Renal pelvis (tissue), 12 donors: ENCODE measurements at places on chromosomes 4 and X. TPM values are rescaled to one million over a fixed set of nuclear protein-coding genes. Genes with fewer than 3 reads are reported as not detected.

DNA sequence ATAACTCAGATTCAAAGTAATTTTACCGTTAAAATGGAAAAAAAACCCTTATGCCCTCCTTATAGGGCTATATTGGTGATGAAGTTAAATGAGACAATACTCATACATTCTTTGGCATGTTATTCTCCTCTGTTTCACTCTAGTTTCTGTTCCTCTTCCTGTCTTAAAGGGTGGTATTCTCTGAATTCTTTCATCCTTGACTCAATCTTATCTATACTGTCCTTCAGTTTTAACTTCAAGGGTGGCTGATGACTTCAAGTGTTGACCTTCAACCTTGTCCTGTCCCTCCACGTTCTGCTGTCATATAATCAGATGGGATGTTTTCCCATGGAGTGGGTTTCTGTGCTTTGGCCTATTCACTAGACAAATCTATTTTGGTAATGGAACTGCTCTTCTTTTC, 44.0 kb downstream of the ZNF518B start:
- DNase-seq = no peak

- no peak for DNase-seq
Measured at GRCh38 chrX:136055651-136056221, 70.5 kb downstream of the SLC9A6 start.

DNA sequence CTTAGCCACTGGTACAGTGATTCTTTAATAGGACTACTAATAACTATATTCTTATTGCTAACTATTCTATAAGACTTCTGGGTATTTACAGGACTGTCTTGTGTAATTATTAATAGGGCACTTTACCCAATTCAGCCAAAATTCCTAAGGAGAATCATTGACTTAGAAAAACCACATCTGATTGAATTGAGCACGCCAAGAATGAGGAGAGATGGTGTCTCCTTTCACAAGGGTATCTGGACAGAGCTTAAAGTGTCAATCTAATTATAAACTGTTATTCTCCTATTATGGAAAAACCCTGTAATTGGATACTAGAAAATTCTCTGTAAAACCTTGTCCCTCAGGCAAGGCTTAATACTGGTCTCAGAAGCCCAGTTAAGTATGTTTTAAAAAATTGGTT, 111.1 kb upstream of the TLL1 start:
- DNase-seq = peak; percentile 15

DNA sequence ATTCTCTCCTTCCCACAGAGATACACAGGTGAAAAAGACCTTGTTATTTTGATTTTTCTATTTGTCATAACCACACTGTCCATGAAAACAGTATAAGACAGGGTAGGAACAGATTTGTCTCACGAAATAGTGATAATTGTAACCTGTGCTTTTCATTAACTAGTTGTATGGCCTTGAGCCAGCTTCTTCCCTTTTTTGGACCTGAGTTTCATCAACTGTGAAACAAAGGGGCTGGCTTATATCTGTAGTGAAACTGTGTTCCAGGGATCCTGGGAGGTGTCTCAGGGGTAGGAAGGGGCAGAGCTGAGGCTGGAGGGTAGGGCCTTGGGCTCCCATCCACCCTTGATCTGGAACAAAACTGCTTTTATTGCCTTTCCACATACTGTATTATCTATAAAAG, 50.9 kb downstream of the MED28 start:
- DNase-seq = no peak

DNA sequence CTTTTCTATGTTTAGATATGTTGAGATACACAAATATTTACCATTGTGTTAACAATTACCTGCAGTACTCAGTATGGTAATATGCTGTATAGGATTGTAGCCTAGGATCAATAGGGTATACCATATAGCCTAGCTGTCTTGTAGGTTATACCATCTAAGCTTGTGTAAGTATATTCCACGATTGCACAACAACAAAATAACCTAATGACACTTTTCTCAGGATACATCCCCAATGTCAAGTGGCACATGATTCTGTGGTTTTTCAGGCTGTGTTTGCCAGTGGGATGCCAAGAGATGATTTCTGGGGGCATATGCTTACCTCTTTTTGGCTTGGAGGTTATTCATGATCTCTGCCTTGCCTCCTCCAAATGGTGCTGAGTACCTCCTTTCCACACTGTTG, 247.2 kb upstream of the CENPE start:
- no peak for DNase-seq

DNA sequence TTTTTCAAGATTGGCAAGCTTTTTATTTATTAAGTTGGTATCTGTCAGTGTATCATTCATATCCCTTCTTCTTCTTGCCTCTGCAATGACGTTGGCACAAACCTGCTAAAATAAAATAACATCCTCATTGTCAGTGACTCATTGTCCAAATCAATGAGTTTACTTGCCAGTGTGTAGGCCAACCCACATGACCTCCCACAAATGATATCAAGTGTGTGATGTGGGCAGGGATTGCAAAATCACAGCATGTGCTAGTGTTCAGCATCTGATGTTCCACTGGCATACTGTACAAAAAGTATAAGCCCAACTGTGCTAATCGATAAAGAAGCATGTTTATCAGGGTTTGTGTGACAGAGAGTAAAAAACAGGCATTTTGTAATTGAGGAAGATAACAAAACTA, 25.5 kb downstream of the GPAT3 start:
- DNase-seq = no peak

- DNase-seq = no peak
Measured at GRCh38 chrX:54530357-54530900, 410 bp downstream of the GNL3L start.

DNA sequence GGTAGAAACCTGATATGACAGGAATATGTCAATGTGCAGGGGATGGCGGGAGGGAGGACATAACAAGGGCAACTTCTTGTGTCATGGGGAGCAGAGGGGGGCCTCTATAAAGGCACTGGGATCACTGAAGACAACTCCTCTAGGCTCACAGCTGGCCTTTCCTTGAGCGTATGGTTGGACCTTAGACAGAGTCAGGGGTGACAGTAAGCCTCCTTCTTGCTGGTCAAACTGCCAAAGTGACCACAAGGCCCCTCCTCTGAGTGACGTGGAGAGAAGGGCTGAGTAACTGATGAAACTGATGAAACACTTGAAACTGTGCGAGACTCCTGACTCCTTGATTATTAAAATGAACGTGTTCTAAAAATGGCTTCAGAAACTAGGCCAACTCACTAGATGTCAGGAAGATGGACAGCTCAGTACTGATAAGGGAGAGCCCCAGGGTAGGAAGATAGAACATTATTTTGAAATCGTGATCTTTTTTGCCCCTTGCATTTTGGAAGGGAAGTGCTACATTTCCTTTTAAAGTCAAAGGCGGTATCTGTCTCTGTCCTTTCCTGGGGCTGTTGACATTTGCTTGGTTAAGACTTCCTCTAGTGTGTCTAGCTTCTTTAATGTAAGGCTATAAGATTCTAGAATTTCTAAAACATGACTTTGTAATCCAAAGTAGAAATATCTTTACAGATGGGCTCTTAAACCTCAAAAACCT, 1.6 kb downstream of the RAB33A start:
- DNase-seq = no peak

GRCh38 chr4:74890341-74890740, 42.6 kb upstream of the PARM1 start:
- DNase-seq = no peak

DNA sequence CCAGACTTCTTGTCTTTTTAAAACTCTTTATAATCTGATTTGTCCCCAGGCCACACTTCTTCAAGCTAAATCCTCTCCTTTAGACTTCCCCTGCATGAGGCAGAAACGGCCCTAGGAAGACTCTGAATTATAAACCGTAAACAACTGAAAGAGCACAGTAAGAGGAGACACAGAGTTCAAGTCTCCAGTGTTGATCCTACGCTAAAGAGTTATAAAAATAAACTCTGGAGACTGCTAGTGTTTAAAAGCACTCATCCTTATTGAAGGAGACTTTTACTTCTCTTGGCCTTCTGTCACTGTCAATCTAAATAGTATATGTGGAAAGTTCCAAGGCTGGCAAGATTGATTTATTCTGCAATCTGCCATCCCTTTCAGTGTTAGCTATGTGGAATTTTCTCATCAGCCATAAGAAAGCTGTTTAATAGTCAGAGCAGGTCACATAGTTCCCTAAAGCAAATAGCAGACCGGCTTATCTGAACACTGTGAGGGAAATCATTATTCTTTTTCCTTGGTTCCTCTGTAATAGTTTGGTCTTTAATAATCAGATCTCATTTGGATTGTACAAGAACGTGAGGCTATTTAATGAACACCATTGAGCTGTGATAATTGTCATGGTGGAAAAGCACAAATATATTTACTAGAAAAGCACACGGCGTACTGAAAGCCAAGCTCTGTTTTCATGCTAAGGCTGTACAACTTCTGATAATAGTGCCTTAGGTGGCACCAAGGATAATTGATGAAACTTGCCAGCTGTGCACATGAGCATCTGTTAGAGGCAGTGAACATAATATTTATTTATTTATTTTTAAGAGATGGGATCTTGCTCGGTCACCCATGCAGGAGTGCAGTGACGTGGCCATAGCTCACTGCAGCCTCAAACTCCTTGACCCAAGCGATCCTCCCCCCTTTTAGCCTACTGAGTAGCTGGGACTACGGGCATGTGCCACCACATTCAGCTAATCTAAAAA, 157.7 kb downstream of the CEP135 start:
- peak; percentile 29 for DNase-seq

GRCh38 chrX:17039826-17040225, 93.4 kb downstream of the REPS2 start:
- no peak for DNase-seq

DNA sequence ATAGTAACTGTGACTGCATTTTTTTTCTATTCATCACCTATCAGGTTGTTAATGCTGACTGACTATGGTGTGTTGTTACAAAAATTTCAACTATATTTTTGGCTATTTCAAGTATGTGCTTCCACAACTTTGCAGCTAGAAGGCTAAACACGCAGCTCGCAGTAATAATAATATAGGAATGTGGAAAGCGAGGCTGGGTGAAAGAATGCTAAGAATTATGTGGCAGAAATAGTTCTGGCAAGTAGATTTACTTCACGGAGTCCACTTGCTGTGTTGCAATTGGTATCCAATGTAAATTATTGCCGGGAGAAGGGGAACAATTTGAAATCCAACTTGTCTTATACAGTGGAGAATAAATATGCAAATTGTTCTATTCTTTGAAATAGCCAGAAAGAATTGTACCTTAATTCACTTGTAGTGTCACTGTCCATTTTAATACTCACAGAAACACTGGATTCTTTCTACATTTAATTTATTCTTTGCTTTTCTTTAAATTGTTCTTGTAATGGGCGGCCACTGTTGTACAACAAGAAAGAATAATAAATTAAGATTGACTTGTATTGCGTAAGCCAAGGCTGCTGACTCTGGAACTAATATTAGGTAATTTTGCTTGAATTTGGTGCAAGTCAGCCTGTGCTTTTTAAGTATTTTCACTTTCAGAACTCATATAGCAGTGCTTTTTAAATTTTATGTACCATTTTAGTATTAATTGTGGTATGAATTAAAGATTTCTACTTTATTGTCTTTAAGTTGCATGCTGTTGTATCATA, 154.9 kb downstream of the FRMPD4 start:
- DNase-seq = no peak

- DNase-seq = no peak
Measured at GRCh38 chr4:174550541-174550940, 28.3 kb upstream of the HPGD start.

GRCh38 chrX:104112326-104112951, at the start of gene ZCCHC18:
ZCCHC18 (plus strand) TSS chrX:104112523; CDS start chrX:104114112, 1,589 bp downstream.
- peak; percentile 66 for DNase-seq

DNA sequence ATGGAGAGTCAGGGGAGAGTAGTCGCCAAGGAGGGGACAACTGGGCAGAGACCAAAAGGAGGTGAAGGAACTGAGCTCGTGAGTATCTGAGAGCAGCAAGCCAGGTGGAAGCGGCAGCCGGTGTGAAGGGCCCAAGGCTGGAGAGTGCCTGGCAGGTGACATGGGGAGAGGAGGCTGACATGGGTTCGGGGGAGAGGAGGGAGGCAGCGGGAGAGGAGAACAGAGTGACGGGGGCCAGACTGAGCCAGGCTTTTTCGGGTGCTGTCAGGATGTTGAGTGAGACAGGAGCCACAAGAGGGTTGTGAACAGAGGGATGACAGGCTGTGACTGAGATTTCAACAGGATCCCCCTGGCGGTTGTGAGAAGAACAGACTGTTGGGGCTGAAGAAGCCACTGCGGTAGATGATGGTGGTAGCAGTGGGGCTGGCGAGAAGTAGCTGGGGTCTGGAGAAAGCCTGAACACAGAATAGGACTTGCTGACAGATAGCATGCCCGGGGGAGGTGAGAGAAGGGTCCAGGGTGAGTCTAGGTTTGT, 5.7 kb downstream of the ELK1 start:
- no peak for DNase-seq

DNA sequence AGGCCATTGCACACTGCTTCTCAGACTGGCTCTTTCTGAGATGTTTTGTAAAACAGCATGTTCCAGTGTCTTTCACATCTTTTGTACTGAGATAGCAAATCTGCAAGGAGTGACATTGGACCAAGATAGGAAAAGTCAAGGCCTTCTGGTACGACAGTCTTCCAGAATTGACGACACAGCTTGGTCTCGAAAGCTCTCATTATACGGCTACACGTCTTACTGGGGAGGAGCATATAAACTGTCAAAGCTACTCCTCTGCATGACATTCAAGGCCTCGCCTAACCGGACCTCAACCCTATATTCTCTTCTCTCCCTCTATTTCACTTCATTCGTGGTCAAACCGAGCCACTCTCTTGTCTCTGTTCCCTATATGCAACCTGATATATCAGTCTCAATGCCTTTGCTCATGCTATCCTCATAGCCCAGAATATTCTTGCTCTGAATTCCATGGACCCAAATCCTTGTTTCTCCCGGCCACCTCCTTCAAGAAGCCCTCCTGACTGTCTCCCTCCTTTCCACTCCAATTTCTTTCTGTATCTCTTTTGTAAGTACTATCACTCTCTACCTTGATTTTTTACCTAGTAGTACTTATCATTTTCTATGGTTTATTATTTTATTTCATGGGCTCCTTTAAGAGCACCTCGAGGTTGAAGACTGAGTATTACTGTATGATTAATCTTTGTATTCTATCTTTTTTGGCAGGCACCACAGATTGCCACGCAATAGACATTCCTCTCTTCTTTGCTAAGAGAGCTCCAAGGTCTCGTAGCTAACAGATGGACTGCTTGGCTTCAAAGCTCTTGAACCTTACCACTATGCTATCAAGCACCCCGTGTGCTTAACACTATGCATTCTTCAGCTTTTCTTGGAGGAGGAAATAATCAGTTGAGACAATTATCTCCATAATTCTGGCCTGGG, 35.1 kb downstream of the RBM47 start:
- no peak for DNase-seq

- DNase-seq = no peak
Measured at GRCh38 chr4:134327274-134328122, 125.9 kb upstream of the PABPC4L start.

The SHOX gene
- polyA plus RNA-seq = 0.13 TPM

The CISD2 gene
- polyA plus RNA-seq = 56.4 TPM

The NOCT gene
- 7.2 TPM for polyA plus RNA-seq

The HDX gene
- 5.0 TPM for polyA plus RNA-seq

The ETDB gene
- polyA plus RNA-seq = not detected

The SSX4 gene
- not detected for polyA plus RNA-seq

The EMCN gene
- polyA plus RNA-seq = 111 TPM

The EGFL6 gene
- polyA plus RNA-seq = 17.0 TPM

The SLIT2 gene
- polyA plus RNA-seq = 58.1 TPM

The GABRQ gene
- polyA plus RNA-seq = 1.1 TPM
